Epithelial cell of prostate (primary cell): ENCODE measurements at places on chromosomes 3 and 15.

GRCh38 chr3:52121464-52121805, 32.8 kb downstream of the POC1A start:
- no peak for DNase-seq

DNA sequence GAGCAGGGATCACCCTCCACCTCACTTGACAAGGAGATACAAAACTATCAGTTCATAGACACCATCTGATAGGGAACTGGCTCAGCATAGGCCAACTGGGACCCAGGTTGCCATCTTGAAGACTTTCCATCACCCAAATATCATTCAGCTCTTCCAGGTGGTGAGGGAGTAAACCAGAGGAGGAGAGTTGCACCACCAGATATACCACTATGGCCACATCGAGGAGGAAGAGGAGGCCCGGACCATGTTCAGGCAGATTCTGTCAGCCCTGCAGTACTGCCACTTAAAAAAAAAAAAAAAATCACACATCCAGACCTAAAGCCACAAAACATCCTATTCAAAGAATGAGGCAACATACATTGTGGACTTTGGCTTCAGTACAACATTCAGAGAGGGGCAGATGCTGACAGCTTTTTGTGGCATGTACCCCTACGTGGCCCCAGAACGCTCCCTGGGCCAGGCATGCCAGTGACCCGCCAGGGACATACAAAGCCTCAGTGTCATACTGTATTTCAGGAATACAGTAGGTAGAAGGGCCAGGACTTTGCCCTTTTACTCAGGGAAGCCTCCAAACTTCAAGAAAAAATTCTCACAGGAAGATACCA, 18.4 kb upstream of the EMC3 start:
- no peak for DNase-seq

- peak; percentile 20 for DNase-seq
Observed at GRCh38 chr3:20511863-20512505, 326.0 kb upstream of the SGO1 start.

DNA sequence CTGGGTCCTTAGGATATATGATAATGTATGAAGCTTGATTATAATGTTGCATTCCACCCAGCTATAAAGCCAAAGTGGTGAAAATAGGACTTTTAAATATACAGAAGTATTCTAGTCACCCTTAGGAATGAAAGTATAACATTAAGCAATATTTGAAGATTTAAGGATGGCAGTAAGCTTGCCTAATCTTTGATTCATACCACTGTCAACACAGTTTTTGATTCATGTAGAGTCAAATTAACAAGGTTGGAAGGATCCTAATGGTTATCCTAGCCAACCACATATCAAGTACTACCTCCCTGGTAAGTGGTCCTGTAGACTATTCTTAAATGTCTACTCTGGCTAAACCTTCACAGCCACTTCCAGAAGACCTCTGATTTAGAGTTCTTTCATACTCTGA, 18.6 kb downstream of the ARIH1 start:
- no peak for DNase-seq
